Hematopoietic multipotent progenitor cell treated with erythropoietin and hydrocortisone succinate and interleukin-3 and kit ligand, for 4 days (in vitro differentiated cells): ENCODE measurements at places on chromosomes 2 and 18.

DNA sequence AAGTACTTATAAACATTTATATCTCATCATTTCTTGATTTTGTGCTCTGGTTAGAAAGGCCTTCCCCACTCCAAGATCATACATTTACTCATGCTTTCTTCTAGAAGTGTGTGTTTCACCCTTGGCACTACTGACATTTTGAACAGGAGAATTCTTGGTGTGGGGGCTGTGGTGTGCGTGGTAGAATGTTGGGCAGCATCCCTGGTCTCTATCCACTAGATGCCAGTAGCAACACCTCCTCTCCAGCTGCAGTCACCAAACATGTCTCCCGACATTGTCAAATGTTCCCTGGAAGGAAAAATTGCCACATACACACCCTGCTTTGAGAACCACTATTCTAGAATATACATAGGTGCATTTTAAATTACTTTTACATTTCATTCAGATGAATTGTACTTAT lies 8.7 kb upstream of the TGIF1 start:
- peak; percentile 75 for DNase-seq

- DNase-seq: peak; percentile 60
Measured at GRCh38 chr2:73268830-73269685, 15.2 kb downstream of the FBXO41 start.

DNA sequence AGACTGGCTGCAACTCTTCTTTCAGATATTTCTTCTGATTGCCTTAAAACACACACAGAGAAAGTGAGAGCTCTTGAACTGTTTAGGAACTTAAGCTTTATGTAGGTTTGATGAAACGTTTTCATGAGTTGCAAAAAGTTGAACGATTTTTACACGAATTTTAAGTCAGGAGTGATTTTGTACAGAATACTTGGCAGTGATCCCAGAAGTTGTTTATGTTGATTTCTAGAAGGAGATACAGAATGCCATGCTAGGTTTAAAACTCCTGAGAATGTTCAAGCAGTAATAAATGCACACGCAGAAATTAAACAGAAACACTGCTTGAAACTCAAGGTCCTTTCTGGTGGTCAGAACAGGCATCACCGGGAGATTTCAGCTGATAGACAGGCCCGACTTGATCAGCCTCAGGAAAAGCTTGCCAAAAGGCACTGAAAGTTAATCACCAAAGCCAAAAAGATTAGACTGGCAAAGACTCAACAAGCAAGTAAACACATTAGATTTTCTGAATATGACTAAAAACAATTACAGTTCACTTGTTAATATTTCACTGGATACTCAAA lies 123.1 kb downstream of the SOCS6 start:
- no peak for DNase-seq

GRCh38 chr2:19843992-19844515 lies 57.7 kb downstream of the TTC32 start:
- DNase-seq: no peak

- DNase-seq: no peak
Measured at GRCh38 chr2:189862751-189863150, 78.5 kb downstream of the PMS1 start.

GRCh38 chr2:217981084-217981730 lies 21.6 kb downstream of the TNS1 start:
- DNase-seq: no peak

DNA sequence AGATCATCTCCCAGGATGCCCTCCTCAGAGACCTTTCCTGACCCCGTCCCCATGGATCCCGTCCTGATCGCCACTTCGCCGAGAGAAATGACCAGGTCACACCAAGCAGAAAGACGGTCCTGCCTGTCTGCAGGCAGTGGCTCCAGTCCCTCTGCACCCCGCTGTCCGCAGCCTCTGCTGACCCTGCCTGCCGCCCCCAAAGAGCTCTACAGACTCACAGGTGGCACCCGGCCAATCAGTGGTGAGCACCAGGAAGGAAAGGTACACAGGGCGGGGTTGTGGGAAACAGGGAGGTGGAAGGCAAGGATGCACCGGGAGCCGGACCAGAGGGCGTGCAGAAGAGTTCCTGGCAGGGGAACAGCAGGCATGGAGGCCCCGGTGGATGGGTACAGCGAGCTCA lies 94.8 kb downstream of the NDUFA10 start:
- no peak for DNase-seq

DNA sequence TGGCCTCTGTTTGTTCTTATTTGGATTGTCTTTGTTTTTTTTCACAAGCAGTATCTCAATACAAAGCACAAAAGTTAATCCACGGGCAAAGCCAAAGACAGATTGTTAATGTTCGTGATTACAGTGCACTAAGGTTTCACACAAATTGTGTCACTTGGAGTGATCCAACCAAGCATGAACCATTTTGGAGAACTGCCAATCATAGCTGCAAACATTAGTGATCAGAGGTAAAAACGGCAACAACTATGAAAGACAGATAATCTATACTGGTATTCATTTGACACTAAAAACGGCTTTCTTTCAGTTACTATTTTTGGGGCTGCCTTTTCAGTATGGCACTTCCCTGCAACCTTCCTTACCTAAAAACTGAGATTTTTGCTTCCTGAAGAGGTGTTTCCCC lies 213.1 kb upstream of the GULP1 start:
- no peak for DNase-seq

DNA sequence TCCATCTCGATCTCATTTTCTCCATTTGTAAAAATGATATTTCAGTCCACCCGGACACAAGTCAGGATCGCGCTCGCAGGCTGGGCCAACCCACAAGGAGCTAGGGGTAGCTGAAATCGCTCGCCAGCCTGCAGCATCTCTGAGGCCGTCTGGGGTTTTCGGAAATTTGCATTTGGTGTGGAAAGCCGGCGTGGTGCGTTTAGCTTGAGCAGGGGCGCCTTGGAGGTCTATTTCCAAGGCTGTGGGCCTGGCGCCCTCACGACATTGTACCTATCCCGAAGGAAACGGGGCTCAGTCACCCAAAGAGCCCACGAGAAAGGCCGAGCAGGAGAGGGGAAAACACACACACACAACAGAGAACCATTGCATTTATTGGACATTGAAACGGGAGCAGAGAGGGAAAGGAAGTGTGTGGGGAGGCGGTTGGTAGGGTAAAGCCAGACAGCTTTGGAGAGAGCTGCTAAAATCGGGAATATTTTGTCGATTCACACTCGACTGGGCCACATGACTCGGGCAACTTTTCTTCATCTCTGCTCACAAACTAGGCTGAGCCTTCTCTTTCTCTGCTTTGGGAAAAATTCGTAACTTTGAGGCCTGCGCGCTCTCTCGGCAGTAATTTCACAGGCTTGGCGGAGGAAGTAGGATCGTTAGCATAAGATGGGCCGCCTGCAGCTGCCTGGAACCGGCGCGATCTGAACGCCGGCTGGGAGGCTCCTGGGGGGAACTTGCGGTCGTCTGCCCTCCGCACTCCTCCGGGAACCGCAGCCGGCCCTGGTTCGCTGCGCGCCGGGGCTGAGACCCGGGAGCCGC lies 1.1 kb upstream of the HOXD8 start:
- no peak for DNase-seq

DNA sequence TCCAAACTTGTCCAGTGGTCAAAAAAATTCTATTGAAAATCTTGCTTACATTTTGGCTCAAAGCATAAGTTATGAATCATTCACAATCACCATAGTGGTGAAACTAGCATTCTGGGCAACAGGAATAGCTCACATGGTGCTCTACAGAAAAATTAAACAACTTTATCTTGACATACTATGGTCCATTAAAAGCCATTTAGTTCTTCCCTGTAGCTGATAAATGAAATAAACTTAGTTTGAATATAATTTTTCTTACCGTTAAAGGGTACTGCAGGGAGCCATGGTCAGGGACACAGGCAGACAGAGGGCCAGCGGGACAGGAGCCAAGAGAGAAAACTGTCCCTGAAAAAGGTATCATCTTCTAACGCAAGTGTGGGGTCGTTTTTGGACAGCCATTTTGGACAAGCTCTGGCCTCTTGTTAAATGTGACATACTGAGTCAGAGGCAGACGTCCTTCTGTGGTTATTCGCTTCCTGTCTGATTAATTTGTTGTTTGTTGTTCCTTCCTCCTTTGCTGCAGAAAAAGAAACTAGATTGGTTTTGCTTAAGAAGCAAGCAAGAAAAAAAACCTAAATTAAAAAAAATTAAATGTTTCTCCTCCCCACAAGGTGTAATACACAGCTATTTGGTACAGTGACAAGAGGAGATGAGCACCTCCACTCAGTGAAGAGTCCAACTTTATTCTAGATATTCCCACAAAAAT lies at the start of gene WIPF1:
TSS of gene WIPF1 (minus strand) at position 460 of the 703 bp plus-strand sequence. CDS start 12,231 bp downstream, outside the sequence.
- DNase-seq: peak; percentile 94

DNA sequence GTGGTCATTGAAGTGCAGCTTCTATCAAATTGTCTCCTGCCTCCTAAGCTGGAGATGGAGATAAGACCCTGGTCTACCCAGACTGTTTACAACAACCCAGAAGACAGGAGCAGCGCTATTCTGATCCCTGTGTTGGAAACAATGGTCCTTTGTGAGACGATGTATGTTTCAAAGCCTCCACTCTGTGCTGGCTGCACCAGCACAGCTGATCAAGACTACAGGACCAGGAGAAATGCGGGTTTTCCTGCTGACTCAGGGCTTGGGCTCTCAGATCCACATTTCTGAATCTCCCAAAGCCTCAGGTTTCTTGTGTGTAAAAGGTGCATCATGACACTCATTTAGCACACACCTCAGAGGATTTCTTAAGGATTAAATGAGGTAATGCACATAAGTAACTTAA lies 92.0 kb downstream of the POU3F3 start:
- DNase-seq: no peak

- peak; percentile 93 for DNase-seq
Measured at GRCh38 chr2:3780477-3781402, 77.4 kb downstream of the DCDC2C start.

GRCh38 chr18:45106331-45106774 lies 425.7 kb downstream of the SETBP1 start:
- DNase-seq: peak; percentile 96

DNA sequence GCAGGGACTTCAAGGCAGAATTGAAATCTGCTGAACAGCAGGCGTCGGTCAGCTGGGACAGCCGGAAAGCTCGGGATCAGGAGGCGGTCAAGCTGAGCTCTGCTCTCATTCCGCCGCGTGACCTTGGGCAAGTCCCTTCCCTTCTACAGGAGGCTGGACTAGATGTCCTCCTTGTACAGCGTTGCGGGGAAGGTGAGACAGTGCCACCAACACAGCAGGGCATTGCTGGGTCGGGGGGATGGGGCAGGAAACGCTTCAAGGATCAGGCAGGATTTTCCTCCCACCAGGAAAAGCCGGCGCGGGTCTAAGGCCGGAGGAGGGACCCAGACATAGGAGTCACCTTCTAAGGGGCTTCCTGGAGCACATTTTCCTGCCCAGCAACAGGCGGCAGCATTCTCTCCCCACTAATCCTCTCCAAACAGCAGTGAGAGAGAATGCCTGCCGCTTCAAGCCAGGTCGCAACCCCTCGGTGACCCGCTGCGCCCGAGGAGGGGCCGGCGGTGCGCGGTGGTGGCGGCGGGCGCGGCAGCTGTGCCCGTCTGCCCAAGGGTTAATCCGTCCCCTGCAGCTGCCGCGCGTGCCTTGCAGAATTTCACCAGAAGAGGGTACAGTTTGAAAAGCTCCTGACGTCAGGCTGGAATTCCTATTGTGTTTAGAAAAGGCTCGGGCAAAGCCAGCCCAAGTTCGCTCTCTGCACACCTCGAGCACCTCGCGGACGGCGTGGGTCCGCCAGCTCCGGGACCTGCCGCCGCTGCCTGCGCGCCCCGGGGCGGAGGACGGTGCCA lies at the start of gene KCNF1:
TSS of gene KCNF1 (plus strand) at position 644 of the 785 bp plus-strand sequence. CDS start 493 bp downstream, outside the sequence.
- peak; percentile 53 for DNase-seq

DNA sequence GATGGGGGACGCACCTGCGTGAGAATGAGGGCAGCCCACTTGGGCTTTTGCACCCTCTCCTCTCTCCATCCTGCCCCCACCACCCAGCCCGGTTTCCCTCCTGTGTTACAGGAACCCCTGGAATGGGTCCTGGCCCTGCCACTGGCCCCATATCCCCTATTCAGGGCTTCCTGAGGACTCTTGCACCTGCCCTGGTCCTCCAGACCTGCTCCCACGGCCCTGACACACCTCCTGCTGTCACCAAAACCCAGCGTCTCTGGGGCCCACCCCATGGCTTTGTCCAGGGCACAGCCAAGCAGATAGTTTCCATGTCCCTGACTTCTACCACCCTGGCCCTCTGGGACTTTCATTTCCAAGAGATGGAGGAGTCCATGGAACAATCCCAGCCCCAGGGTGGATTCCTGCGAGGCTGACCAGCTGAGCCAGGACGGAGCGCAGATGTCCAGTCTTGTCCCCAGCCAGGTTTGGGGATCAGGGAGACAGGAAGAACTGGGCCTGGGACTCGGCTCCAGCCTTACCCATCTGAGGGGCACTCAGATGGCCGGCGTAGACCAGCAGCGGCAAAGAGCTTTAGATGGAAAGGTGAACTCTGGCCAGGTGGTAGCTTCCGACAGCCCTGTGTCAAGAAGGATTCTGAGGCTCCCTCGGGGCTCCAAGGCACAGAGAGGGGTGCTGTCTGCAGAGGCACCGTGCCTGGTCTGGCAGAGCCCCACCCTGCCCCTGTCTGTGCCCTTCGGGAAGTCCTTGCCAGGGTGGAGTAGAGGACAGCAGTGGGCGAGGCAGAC lies 12.0 kb downstream of the GPR35 start:
- DNase-seq: no peak

DNA sequence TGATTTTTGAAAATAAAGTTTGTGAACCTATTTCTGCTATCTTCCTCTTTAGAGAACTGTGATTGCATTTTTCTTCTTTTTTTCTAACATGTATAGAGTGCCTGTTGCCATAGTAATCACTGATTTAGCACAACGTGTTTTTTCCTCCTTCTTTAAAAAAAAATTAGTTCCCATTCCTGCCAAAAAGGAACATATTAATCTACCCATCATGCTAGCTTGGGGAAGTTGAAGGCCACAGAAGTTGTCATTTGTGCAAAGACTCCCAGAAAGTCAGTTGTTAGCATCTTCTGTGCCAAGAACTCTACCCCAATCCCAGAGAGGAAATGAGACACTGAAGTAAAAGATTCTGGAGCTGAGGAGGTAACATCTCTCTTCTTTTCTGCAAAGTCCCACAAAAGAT lies 57.3 kb downstream of the SLC8A1 start:
- DNase-seq: no peak

- peak; percentile 80 for DNase-seq
Measured at GRCh38 chr2:227106845-227107759, 56.9 kb downstream of the COL4A4 start.

GRCh38 chr2:237358721-237359517 lies 55.0 kb downstream of the COL6A3 start:
- DNase-seq: no peak

- no peak for DNase-seq
Measured at GRCh38 chr2:133607679-133608078, 39.4 kb upstream of the NCKAP5 start.
